ENCODE measurements at places on chromosomes 12 and 14.

DNA sequence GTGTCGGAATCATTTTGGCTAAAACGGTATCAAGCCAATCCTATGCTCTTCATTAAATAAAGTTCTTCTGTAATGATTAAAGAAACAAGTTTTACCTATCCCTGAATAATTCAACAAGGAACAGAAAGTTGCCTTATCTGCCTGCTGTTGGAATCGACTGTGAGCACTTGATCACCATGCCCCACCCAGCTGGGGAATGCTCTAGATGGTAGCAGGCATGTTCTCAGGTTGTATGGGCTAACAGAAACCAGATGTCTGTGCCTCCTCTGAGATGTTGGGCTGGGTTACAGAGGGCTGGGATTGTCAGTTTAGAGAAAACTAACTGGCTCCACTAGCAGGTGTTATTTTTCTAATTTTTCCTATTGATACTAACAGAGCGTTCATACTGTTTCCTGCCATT is 28.9 kb downstream of the RTRAF start:
- DNase-seq = no peak

DNA sequence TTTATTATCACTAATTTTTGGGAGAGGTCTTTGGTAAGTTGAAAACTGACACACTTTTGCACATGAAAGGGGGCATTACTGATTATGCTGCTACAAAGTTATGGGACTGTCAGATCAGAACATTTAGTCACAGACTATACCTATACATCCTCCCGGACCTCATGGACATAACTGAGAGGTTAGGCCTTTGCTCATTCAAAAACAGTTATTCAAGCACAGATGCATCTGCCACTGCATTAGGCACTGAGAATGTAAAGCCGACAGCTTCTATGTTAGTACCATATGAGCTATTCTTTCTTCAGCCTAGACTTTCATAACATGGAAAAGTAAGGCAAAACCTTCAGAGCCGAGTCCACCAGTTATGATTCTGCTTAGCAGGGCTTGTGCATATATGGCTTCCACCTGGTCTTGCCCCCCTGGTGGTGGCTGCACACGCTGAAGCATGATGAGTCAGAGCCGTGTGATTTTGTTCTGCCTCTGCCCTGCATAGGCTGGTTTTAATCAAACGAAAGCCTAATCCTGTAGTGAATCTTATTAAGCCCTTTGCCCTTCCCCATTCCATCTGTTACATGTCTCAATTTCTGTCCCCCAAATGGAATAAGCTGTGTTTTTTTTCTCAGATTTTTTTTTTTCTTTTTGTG is 21.8 kb upstream of the RNU6-8 start:
- DNase-seq = no peak

DNA sequence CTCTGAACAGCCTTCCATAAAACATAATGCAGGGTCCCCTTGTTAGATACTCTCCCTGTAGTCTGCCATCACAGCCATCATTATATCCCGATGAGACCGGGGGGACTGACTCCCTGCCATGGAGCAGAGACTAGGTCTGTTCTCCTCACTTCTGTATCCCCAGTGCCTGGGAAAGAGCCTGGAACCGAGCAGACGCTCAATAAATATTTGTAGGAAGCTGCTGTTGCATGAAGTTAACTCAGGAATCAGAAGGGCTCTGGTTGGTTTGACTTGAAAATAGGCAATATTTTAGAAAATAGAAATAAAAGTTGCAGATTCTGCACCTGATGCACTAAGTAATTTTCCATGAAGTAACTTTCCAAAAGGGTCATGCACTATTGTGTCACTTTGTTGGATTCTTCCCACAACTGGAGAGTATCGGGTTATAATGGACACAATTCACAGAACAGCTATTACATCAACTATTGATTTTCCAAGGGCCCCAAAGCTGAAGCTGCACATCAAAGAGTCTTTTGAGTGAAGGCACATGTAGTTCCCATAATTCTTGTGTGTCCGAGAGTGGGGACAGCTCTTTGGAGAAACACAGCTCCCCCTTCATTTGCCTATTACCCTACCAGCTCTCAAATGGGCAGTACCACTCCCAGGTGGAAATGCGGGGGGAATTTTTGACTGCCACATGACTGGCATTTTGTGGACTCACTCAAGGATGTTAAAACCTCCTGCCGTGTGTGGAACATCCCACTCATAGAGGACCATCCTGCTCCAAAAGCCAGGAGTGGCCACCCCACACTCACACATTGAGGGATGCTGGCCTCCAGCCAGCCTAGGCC is 18.8 kb downstream of the CLMN start:
- DNase-seq = no peak

DNA sequence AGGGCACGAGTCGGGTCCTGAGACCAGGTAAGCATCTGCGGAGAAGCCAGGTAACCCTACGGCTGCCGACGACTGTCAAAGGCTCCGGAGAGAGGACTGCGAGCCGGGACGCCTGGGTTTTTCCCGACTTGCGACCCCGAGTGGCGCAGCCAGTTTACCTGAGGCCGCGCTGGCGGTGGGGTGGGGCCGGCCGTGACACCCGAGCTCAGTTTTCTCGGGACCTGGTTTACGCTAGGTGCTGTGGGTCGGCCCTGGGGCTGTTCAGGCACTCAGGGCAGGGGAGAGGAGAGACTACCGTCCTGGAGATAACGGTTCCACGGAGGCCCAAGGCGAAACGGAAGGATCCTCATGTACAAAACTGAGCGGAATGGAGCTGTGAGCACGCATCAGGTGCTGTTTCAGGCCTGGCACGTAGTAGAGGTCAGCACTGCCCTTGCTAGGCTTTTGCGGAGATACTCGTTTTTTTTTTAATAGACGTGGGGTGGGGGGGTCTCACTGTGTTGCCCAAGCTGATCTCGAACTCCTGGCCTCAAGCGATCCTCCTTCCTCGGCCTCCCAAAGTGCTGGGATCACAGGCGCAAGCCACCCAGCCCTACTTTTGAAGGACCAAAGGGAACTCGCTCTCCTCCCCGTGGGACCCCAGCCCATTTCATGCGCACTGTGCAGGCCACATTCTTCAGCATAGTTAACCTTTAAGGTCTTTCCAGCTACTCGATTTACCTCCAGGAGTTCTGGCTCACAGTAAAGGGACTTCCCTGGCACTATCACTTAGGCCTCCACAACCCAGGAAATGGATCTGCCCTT is 471 bp downstream of the MTRFR start:
- no peak for DNase-seq

GRCh38 chr12:104827587-104827986 is 130.5 kb downstream of the SLC41A2 start:
- DNase-seq = no peak

GRCh38 chr12:52053536-52054209 is 2.4 kb downstream of the NR4A1 start:
- DNase-seq = no peak

DNA sequence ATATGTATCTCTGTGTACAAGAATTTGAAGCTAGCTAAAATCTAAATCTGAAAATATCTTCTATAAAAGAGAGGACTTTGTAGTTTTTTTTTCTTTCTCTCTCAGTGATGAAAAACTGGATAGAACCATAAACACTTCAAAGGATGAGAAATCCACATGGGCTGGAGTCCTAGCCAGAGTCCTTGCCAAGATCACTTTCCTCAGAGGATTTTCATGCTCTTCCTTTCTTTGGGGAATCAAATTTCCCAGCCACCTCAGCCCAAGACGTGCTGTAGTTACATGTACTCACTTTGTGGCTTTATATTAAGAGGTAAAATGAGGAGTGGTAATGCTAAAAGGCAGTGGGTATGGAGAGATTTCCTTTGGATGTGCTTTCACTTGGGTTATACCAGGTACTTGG is 110.3 kb downstream of the SLC38A1 start:
- no peak for DNase-seq

- no peak for DNase-seq
Observed at GRCh38 chr14:99155173-99156089, 116.6 kb downstream of the BCL11B start.

GRCh38 chr12:2288471-2288870 is 235.7 kb downstream of the CACNA1C start:
- DNase-seq = no peak

GRCh38 chr14:100680439-100681051 is 46.1 kb upstream of the DLK1 start:
- no peak for DNase-seq

DNA sequence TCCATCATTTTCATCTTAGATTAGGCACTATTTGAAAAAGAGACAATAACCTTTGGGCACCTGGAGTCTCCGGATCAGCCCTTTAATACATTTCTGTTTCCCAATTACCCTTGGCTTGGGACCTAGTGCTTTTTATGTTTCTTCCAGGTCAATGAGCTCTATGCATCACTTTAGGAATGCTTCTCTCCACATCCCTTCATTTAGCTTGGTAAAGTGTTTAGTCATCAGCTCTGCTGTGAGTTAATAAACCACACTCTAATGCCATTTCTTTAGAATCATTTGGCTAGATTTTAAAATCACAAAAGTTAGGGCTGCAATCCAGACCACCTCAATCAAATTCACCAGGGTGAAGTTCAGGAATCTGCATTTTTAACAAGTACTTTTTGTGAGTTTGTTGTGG is 41.7 kb downstream of the RASSF9 start:
- DNase-seq = no peak

DNA sequence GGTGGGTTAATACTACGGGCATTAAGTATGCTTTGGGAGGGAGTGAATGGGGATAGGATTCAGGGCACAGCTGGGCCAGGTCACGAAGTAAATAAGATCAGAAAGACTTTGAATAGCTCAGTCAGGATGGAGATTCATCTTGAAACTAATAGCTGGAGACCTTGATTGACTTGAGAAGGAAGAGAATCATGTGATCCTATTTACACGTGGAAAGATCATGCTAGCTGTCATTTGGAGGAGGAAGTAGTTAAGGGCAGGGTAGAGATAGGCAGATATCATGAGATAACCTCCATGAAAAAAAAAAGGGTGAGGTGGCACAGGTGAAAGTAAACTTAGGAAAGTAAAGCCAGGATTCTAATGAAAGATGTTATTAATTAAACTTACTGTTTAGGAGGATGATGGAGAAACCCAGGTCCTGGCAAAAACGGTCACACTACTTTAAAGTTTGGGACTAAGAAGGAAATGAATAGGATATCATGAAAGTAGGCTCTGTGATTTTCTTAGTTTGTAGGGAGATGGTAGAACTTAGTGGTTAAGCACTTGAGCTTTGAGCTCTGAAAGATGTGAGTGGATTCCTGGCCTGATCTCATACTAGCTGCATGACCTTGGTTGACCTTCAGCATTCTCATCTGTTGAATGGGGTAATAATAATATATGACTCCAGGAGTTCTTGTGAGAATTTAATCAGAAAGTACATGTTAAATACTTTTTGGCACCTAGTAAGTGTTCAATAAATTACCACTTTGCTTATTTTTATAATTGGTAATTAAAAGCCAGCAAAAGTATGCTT is 439.0 kb downstream of the NRXN3 start:
- no peak for DNase-seq

GRCh38 chr14:94612174-94612573 is at the start of gene SERPINA3:
Gene SERPINA3 (plus strand): TSS chr14:94612391. CDS start chr14:94614442, 2,051 bp downstream.
- DNase-seq = no peak

DNA sequence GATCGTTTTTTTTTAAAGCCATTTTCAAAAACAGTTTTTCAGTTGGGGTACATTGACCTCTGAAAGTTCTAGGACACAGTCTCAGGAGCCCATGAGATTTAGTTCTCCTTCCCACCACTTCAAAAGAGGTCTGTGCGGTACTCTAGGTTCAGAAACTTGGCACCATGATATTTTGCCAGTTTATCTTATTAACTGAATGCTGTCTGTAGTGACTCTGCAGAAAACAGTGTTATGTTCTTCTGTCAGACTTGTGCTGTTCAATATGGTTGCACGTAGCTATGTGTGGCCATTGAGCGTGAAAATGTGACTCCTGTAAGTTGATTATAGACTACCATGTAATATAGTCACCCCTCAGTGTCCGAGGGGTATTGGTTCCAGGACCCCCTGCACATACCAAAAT is 35.9 kb downstream of the CRADD start:
- no peak for DNase-seq

GRCh38 chr12:128178966-128179365 is 88.0 kb upstream of the TMEM132C start:
- no peak for DNase-seq

GRCh38 chr14:30971586-30971985 is 53.9 kb upstream of the AP4S1 start:
- DNase-seq = no peak

DNA sequence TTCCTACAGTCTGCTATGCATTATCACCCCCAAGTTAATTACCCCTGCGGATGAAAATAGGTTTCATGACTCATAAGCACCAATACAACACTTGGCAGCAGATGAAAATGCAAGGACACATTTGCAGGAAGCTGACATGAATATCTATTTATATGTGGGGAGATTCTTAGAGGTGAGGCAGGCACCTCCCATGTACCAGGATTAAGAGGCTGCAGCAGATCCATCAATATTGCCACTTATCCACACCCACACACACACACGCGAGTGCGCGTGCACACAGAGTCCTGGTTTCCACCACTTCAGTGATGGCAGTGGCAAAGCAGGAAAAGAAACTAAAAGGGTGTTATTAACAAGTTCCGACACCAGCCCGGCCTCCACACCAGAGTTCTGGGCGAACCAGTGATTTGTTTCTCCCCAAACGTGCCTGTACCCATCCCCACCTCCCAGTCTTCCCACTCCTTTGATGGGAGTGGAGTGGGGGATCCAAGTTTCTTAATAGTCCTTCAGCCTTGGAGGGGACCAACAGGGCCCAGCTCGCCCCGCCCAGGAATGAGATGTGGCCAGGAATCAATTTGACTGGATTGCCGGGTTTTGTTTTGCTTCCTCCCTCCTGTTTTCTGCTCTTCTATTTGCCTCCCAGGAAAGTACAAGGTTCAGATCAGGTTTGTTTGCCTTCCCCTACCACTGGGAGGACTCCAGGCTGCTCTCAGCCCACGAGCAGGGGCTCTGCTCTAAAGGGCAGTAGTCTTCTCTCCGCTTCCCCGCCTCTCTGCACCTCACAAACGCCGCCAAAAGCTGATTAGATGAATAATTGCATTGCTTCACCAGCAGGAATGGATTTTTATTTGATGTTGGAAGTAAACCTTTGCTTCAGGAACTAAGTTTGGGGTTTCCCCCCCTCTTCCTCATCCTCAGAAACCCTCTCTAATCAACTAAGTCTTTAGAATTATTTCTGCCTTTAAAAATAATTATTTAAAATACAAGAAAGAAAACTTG is 5.2 kb downstream of the IRF2BPL start:
- DNase-seq = peak; percentile 65

GRCh38 chr12:56311003-56311402 is 4.8 kb downstream of the CNPY2 start:
- DNase-seq = no peak

GRCh38 chr14:67943947-67944346 is 124.4 kb downstream of the RAD51B start:
- DNase-seq = peak; percentile 76

DNA sequence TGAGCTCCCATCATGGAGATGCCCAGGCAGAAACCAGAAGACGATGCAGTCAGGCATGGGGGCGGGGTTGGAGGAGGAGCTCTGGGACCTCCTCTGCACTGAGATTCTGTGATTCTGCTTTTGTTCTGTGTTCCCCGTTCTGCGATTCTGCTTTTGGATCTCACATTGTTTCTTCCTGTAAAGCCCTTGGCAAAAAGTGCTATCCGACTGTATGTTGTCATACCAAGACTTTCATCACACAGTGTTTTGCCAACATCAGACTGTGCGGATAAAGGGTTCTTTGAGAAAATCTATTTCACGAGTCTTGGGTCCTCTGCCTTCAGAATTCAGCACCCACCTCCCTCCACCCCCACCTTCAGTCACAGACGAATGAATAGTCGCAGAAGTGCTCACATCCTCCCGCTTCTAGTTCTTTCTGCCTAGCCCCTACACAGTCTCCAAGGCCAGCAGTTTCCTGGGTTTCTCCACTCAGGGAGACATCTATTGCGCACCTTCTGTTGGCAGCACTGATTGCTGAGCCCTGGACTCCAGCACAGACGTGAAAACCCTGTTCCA is 24.7 kb upstream of the PWP1 start:
- DNase-seq = no peak
